B cell (primary cell): ENCODE measurements at places on chromosomes 5 and 9.

DNA sequence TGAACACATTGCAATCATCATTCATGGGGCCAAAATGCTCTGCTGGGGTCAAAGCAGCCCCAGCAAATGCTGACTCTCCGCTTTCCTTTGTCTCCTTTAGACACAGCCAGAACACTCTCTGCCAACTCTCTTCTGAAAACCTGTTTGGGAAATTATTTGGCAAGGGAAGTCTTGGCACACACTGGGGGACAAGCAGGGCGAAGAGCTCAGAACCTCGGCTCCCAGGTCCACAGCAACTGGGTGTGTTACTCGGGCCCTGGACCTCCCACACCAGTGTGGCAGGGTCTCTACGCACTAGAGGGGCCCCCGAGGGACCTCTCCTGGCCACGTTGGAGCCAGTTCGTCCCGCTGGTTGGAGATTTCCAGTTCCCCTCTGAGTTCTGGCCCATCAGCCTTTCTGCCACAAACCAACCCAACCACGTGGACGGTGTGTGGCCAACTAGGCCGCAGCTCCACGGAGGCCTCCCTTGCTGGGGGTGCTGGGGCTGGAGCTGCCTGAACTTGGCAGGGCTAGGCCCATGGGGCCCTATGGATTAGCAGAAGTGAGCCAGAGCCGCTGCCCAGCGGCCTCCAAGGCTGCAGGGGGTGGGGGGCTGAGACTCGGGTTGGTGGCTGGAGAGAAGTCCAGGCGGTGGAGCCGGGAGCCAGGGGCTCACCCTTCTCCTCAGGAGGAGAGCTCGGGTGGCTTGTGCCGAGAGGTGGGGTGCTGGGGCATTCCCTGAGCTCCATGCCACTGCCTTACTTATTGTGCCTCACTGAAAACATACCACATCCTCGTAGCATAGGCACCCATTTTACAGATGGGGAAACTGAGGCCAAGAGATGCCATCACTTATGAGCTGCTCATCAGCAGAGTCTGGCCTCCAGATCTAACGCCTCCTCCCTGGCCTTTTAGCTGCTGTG lies 46.8 kb upstream of the RNU6ATAC start:
- no peak for DNase-seq

DNA sequence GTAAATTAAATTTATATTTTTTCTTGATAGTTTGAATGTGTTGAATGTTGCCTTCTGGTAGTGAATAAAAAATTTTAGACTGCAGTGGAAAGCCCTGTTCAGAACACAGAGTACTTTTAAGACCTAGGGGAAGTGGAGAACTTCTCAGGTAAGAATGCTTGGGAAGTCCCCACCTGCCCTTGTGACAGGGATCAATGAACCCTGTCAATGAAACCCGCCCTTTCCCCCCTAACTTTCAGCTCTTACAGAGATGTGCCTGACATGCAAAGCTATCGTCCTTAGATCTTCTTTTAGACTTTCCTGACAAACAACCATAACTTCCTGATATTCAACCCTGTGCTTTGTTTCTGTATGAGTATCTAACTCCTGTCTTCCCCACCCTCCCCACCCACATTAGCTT lies 562.7 kb downstream of the TLE4 start:
- DNase-seq: peak; percentile 91

DNA sequence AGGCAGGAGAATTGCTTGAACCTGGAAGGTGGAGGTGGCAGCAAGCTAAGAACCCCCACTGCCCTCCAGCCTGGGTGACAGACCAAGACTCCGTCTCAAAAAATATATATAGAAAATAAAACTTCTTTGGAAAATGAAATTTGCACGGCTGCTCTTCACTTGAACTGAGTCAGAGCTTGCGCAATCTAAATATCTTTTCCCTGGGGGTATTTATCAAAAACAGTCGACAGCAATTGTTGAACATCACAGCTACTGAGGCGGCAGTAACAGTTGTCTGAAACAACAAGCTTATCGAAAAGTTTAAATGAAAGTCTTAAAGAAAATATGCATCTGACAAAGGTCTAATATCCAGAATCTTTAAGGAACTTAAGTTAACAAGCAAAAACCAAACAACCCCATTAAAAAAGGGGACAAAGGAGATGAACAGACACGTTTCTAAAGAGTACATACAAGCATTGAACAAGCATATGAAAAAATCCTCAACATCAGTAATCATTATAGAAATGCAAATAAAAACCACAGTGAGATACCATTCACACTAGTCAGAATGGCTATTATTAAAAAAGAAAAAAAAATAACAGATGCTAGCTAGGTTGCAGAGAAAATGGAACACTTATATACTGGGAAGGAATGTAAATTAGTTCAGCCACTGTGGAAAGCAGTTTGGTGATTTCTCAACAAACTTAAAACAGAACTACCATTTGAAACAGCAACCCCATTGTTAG lies 153.6 kb upstream of the CDH9 start:
- DNase-seq: no peak

DNA sequence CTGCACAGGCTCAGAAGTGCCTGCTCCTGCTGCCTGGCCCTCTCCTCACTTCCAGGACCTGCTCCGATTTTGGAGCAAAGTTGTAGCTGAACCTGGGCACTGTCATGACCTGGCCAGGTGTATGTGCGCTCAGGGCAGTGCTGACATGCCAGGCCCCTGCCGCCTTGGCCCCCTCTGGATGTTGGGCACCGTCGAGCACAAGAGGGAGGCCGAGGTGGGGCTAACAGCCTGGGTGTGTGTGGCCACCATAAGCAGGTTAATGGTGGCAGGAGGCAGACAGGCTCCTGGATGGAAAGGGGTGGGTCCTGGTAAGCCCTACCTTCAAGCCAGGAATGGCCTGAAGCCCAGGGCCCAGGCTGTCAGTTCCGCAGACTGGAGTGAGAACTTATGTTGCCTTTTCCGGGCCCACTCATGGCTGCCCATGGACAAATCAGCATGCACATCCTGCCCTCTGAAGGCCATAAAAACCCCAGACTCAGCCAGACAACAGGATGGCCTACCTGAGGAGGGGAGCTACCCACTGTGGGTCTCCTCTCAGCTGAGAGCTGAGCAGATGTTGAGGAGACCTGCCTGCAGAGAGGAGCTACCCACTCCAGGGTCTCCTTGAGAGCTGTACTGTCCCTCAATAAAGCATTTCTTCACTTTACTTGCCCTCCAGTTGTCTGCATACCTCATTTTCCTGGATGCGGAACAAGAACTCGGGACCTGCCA lies 66.2 kb downstream of the NACC2 start:
- DNase-seq: no peak

- DNase-seq: no peak
Observed at GRCh38 chr9:94758031-94758430, 31.5 kb downstream of the AOPEP start.

DNA sequence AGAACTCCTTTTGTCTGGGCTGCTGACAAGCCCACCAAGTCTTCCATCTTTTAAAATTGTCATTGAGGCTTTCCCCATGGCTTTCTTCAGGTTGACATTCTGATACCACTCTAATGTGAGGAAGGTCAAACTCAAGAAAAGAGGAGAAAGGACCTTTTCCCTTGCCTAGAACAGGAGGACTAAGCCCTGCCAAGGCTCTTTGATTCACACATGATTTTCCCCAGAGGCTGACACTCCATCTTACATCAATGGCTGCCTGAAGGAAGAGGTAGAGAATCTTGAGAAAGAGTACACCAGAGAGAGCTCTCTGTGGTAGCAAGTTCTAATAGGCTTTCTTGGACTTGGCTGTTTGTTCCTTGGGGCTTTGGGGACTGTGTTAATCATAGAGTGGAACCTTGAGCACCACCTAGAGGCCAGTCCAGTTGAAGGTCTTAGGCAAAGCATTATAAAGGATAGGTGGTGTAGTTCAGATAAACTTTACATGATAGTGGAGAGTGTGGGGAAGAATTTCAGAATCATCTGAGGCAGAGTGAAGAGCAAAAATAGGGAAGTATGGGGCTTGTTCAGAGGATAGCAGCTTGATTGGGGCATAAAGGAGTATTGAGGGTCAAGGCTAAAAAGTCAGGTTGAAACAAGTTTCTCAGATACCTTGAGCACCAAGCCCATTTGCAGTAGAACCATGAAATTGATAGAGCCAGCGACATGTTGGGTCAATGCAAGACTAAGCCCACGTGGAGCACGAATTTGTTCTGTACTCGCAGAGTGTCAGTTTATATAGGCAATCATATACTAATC lies 36.7 kb downstream of the NDFIP1 start:
- DNase-seq: peak; percentile 59

DNA sequence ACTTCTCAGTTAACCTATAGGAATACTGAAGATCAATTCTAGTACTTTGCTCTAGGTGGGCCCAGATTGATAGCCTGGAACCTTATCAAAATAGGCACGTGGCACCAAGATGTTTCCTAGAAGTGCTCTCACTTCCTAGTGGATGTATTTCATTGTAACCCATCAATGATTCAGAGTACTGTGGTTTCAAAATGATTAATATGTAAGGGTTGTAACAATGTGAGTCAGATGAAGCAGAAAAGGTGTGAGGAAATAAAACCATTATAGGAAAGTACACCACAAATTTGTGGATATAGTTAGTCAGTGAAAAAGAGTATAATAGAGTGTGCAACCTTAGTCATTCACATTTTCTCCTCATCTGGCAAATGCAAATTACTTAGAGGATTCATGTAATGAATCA lies 177.3 kb upstream of the FST start:
- DNase-seq: no peak

DNA sequence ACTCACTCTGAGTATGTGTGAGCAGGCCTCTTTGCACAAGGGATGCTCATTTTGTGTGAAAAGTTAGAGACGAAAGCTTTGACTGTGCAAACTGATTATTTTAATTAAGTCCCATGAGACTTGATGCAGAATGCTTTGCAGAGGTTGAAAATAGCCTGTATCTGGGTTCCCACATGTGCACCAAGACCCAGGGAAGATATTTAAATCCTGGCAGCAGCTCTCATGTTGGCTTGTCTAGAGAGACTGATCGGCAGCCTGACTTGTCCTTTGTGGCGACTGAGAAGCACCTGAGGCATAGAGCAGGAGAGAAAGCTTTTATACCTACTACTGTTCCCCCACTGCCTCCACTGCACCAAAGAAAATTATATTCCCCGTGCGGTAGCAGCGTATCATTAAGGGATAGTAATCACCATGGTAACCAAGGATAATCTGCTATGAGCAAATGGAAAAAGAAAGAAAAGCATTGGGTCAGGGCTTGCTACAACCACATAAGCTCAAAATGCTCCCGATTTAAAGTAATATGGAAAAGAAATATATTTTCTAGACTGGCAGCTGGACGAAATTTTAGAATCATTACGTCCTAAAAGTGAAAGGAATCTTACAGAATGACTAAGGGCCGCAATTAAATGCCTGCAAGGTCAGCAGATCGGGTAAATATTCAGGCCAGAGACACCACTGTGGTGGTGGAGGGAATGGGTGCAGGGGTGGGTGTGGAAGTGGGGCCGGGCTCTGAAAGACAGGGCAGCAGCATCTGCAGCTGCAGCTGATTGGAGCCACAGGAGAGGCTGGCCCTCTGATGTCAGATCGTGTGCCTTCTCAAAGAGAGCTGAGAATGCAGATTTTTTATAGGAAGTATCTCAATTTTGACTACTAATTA lies 135.3 kb upstream of the EPB41L4A start:
- DNase-seq: no peak

GRCh38 chr9:104682642-104683041 lies 11.7 kb upstream of the OR13D1 start:
- peak; percentile 39 for DNase-seq

DNA sequence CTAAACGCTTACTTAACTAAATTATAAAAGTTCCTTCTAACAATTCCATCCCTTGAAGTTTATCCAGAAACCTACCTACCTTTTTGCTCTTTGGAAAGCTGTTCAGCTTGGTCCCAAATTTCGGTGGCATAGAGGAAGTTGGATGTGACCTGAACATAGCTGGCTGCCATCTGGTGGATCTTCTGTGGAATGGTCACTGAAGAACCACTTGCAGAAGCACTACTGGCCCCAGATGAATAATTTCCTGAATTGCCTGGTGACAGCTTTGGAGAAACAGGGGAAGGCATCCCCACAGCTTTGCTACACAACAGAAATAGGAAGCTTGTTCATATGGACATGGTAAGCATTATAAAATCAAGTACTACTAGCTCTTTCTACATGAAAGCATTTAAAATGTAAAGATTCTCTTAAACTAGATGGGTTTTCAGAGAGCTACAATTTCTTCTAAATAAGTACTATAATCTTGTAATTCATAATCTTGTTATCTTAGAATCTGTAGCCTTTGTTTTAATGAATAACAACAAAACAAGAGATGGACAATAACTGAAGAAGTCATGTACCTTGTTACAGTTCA lies 9.9 kb downstream of the LEAP2 start:
- peak; percentile 69 for DNase-seq

DNA sequence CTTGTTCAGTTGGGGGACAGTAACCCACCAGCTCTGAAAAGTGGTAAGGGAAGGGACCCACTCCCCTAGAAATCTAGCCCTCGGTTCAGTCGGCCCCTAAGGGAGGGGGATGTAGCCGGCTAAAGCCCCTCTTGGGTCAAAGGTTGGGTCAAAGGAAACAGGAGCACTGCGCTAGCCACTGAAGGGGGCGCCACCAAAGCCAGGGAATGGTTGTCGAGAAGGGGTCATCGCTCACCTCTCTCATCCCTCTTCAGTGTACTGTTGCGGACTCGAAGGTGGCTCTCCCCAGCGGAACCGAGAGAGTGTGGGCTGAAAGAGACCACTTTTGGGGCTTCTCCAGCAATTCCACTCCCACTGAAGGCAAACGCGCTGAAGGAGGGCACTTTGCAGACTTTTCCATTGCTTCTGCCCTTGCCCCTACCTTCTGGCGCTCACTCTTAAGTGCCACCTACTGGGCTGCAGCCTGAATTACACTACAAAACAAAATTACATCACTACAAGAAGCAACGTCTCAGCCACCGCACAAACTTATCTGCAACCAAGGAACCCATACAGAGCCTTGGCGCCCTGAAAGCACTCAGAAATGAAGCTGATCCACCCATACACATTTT lies 396.9 kb downstream of the PDE4D start:
- peak; percentile 8 for DNase-seq

DNA sequence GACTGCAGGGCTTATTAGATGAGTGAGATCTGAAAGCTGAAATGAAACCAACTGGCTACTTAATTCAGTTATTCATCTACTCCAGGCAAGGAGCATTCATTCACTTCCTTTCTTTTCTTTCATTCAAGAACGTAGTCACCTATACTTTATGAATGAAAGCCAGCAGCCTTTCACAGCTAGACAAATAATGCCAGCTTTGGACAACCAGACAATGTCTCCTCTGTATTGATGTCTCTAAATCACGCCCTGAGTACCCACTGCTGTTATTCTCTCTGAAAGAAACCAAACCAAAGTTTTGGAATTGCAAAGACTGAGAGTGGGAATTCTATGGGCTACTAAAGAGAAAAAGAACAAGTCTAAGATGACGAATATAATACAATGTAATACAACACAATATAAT lies 121.2 kb upstream of the PTPN3 start:
- no peak for DNase-seq

- DNase-seq: no peak
Observed at GRCh38 chr5:56989676-56990075, 37.8 kb upstream of the MIER3 start.

GRCh38 chr9:90637626-90638025 lies 5.0 kb downstream of the DIRAS2 start:
- no peak for DNase-seq

DNA sequence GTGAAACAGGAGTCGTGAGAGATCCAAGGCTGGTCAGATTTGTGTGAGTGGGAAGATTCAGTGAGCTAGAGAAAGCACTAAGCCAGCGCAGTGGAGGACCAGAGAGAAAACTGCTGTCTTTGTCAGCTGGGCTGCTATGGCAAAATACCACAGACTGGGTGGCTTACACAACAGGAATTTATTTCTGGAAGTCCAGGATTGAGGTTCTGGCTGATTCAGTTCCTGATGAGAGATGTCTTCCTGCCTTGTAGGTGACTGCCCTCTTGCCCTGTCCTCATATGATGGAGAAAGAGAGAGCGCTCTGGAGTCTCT lies 24.2 kb upstream of the ANKRD33B start:
- no peak for DNase-seq

GRCh38 chr5:109455598-109456096 lies 45.9 kb upstream of the PJA2 start:
- no peak for DNase-seq
